ENCODE measurements at places on chromosomes 3 and 15.

GRCh38 chr15:37824717-37825382 is 109.6 kb upstream of the TMCO5A start:
- DNase-seq, result peak; percentile 42

GRCh38 chr3:68943753-68944500 is 11.6 kb upstream of the TAFA4 start:
- DNase-seq, result no peak

DNA sequence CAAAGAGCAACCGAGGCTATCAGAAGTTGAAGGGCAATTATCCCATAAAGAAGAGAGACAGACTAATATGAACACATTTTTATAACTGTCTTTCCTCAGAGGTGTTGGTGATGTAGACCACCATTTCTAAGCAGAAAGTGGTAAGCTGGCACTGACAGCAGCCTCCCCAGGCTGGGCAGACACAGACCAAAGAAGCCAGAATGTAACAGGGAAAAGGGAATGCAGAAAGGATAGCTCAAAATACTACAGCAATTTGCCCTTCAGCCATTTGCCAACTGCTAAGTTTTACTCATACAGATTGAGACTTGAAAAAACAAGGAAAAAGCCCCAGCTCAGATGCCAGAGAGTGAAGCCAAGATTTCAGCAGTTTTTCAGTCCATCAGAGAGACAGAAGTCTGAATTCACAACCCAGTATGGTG is 73.5 kb upstream of the ABI3BP start:
- DNase-seq, result no peak

GRCh38 chr15:52109559-52110451 is 2.8 kb downstream of the BCL2L10 start:
- no peak for DNase-seq

- DNase-seq, result no peak
These were observed 10.1 kb downstream of the PCOLCE2 start for GRCh38 chr3:142878649-142879300.

DNA sequence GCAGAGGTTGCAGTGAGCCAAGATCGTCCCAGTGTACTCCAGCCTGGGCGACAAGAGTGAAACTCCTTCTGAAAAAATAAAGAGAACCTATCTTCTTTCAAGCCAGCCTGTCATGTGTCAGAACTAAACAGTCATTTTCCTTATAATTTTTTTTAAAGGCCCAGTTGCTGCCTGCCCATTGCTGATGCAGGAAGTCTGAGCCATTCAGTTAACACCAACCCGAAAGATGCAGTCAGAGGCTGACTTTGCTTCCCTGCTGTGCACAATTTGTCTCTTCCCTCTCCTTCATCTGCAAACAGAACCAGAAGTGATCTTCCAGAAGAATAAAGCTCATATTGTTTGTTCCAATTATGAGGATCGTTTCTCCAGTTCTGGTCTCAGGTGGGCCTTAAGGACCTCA is 220.6 kb downstream of the SLCO3A1 start:
- no peak for DNase-seq

GRCh38 chr3:153906366-153906765 is 214.8 kb upstream of the ARHGEF26 start:
- no peak for DNase-seq

GRCh38 chr3:64242435-64242834 is 17.2 kb upstream of the PRICKLE2 start:
- DNase-seq, result no peak

GRCh38 chr3:78724859-78725258 is 1042.9 kb downstream of the ROBO1 start:
- DNase-seq, result no peak

- peak; percentile 80 for DNase-seq
These were observed 87.2 kb downstream of the TGFBR2 start for GRCh38 chr3:30693470-30694120.

GRCh38 chr15:23514484-23514883 is 51.0 kb upstream of the MKRN3 start:
- no peak for DNase-seq

GRCh38 chr15:101391431-101391830 is 96.4 kb upstream of the SNRPA1 start:
- no peak for DNase-seq

DNA sequence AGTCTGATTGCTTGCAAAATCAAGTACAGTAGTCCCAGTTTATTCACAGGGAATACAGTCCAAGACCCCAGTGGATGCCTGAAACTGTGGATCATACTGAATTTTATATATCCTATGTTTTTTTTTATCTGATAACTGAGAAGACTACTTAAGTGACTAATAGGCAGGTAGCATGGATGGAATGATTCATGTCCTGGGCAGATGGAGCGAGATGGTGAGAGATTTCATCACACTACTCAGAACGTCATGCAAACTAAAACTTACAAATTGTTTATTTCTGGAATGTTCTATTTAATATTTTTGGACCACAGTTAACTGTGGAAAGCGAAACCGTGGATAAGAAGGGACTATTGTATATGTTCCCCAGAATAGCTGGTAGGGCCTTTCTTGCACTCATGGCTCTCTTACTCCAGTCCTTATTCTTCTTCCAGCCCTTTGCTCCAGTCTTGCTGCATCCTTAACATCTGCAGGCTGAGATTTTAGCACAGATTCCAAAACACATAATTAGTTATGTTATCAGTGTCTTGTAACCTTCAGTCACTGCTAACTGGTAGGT is 290.0 kb downstream of the ADAMTSL3 start:
- no peak for DNase-seq

DNA sequence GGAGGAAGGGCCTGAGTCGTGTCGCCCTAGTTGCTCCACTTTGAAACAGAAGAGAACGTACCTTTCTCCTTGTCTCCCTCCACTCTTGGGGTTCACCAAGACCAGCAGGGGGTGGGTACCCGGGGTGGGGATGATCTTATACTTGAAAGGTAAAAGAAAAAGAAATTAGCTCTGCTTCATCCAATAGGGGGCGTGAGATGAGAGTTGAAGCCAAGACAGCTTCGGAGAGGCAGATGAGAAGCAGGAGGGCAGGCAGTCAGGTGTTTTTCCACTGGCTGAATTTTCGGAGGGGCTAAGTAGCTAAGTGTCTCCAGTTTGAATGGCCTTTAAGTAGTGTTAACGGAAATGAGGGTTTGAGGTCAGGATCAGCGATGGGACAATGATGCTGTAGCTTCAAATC is 100.4 kb downstream of the DGKG start:
- DNase-seq, result peak; percentile 51

DNA sequence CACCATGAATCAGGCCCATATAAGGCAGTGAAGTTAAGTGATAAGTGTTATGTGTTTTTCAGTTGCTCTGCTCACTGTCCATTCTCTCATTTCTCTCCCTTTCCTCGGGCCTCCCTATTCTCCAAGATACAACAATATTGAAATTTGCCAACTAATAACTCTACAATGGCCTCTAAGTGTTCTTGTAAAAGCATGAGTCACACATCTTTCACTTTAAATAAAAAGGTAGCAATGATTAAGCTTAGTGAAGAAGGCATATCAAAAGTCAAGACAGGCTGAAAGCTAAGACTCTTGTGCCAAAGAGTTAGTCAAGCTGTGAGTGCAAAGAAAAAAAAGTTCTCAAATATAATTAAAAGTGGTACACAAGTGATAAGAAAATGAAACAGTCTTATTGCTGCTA is 675.4 kb downstream of the OTOL1 start:
- no peak for DNase-seq

- DNase-seq, result peak; percentile 98
These were observed 19.2 kb downstream of the PXK start for GRCh38 chr3:58351920-58352319.

- DNase-seq, result no peak
These were observed 91.5 kb upstream of the ATP2B2 start for GRCh38 chr3:10596746-10597448.

DNA sequence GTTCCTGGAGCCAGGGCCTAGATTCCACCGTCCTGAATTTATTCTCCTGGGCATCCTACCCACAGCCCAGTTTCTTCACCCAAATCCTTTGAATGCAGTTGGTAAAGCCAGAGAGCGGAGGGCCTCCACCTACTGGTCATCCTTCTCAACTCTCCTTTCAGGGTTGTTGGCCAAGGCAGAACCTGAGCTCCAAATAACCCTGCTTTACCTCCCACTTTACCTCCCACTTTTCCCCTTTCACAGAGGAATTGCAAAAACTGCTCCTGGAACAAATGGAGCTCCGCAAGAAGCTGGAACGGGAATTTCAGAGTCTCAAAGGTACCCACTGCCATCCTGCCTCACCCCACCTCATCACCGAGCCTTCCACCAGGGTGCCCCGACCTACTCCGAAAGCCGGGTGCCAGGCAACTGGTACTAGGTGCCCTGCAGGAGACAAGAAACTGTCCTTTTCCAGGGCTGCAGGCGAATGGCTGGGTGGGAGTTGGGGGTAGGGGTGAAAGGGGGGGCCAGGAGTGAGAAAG is 6.8 kb downstream of the SKOR1 start:
- DNase-seq, result peak; percentile 59

GRCh38 chr3:151265166-151265565 is 13.2 kb downstream of the P2RY14 start:
- no peak for DNase-seq

Data from NB4 (cell line).